ENCODE measurements at places on chromosomes 11 and 22. TPM values are rescaled to one million over a fixed set of nuclear protein-coding genes. Genes with fewer than 3 reads are reported as not detected.

Gene PHETA2
- total RNA-seq = 8.6 TPM

Gene IL17REL
- total RNA-seq = not detected

Gene ZNF280A
- total RNA-seq = not detected

Gene ARHGAP20
- 4.0 TPM for total RNA-seq

Gene TMEM258
- total RNA-seq = 117 TPM

Gene PARVG
- 11.1 TPM for total RNA-seq

Gene DEUP1
- total RNA-seq = 0.29 TPM

Gene MEI1
- total RNA-seq = 3.0 TPM

Gene LYVE1
- total RNA-seq = 43.6 TPM

Gene PTPRCAP
- 2.5 TPM for total RNA-seq

Gene ETS1
- total RNA-seq = 69.5 TPM

Gene PHF5A
- 32.8 TPM for total RNA-seq

Gene OR2AG1
- total RNA-seq = not detected

Gene CLCF1
- total RNA-seq = 3.5 TPM

Gene FAM89B
- 23.0 TPM for total RNA-seq

Gene FOLH1
- 9.9 TPM for total RNA-seq

Gene TMEM9B
- total RNA-seq = 34.9 TPM

Gene TENM4
- 90.9 TPM for total RNA-seq

Gene RBX1
- total RNA-seq = 34.6 TPM

Gene GTSE1
- total RNA-seq = 8.6 TPM

Gene MMP27
- not detected for total RNA-seq

Gene TMEM41B
- total RNA-seq = 53.4 TPM

Gene DERL3
- total RNA-seq = 2.9 TPM

Gene CALCA
- total RNA-seq = 6.1 TPM

Gene SLC6A5
- total RNA-seq = 0.18 TPM

Gene KLHL35
- 1.9 TPM for total RNA-seq

Gene NNMT
- 14.5 TPM for total RNA-seq

Gene OR10A6
- total RNA-seq = not detected

Gene MRGPRX4
- total RNA-seq = not detected

Gene SHISA8
- 0.82 TPM for total RNA-seq

Gene CHRM4
- 0.18 TPM for total RNA-seq

Gene HMOX1
- 28.5 TPM for total RNA-seq

Gene JAML
- 11.2 TPM for total RNA-seq

Gene ACR
- 0.18 TPM for total RNA-seq

Gene CD248
- total RNA-seq = 49.7 TPM

Gene HEPN1
- total RNA-seq = not detected

Gene CCDC83
- not detected for total RNA-seq

Gene CRYBB1
- total RNA-seq = 0.70 TPM

Gene PKDREJ
- total RNA-seq = 0.12 TPM

Gene MS4A6E
- total RNA-seq = not detected

Gene NRGN
- total RNA-seq = 4.1 TPM

Gene TUB
- total RNA-seq = 20.4 TPM

Gene OR56B4
- not detected for total RNA-seq

Measured in metanephros (tissue), 2 donors.